ENCODE measurements at places on chromosomes 12 and 14. TPM values are rescaled to one million over a fixed set of nuclear protein-coding genes. Genes with fewer than 3 reads are reported as not detected.

The SYCP3 gene
- total RNA-seq, result not detected

The PAWR gene
- total RNA-seq, result 99.4 TPM

The GPX2 gene
- total RNA-seq, result 180 TPM

The RILPL1 gene
- total RNA-seq, result 6.7 TPM

The ACSS3 gene
- total RNA-seq, result 10.3 TPM

The SLIRP gene
- not detected for total RNA-seq

The FERMT2 gene
- 74.1 TPM for total RNA-seq

The KRT6B gene
- total RNA-seq, result not detected

The HNF1A gene
- total RNA-seq, result 22.5 TPM

The RND1 gene
- total RNA-seq, result 3.3 TPM

The PLCZ1 gene
- total RNA-seq, result not detected

The ZNF740 gene
- total RNA-seq, result 21.9 TPM

The TEX52 gene
- total RNA-seq, result not detected

The PLXNC1 gene
- total RNA-seq, result 3.3 TPM

- DNase-seq, result no peak
These were observed 1.8 kb downstream of the SH2B3 start for GRCh38 chr12:111407377-111408115.

GRCh38 chr14:25122211-25122610, 72.3 kb upstream of the STXBP6 start:
- no peak for DNase-seq

- DNase-seq, result no peak
These were observed 17.2 kb downstream of the FRMD6 start for GRCh38 chr14:51668870-51669269.

DNA sequence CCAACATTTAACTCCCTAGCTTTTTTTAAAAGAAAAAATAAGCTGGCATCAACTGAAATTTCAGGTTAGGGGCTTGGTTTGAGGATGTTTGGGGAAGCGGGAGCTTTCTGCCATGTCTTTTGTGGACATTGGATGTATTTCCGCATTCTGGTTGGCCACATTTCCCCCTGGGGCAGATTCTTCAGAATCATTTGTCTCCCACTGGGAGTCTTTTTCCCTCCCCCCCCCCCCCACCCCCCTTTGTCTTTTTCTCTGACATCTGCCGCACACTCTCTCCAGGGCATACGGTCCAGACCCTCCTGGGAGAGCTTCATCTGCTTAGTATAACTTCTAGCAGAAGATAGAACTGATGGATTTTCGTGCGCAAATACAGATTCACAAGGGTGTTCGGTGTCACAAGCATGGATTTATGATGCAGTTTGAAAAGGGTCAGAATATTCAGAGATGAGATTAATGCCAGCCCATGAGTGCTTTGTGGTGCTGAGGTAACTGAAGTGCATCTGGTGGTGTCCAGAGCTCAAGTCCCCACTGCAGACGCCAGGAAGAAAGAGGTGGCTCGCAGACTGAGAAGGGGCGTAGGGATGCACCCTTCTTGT, 40.2 kb downstream of the ETV6 start:
- DNase-seq, result no peak

DNA sequence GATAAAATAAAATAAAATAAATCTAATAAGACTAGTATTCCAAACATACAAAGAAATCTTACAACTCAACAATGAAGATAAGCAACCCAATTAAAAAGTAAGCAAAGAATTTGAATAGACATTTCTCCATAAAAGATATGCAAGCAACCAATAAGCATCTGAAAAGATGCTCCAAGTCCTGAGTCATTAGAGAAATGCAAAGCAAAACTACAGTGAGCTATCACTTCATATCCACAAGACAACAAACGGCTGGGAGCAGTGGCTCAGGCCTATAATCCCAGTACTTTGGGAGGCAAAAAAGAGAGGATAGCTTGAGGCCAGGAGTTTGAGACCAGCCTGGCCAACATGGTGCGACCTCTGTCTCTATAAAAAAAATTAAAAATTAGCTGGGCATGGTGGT, 26.8 kb downstream of the ZFYVE1 start:
- no peak for DNase-seq

DNA sequence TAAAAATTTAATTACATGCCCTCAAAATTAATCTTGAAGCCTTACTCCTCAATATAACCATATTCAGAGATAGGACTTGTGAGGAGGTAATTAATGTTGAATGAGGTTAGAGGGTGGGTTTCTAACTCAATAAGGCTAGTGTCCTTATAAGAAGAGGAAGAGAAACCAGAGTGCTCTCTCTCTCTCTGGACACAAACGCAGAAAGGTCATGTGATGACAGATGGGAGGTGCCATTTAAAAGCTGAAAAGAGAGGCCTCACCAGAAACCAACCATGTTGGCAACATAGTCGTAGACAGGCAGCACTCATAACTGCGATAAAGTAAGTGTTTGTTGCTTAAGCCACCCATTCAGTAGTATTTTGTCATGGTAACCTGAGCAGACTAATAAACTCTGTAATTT, 378.5 kb upstream of the LMO3 start:
- DNase-seq, result no peak

DNA sequence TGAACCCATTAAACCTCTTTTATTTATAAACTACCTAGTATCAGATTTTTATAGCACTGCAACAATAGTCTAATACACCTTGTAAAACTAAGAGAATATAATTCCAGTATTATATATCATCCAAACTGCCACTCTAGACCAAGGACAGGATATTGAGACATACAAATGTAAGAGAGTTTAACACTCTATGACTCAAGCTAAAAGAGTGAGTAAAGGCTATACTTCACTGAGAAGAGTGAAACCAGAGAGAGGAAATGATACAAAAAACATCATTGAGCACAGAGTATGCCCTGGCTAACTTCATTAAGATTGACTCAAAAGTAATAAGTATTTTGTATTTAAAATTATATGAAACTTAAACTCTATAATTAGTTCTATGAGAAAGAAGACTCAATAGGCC, 1951.9 kb upstream of the SEL1L start:
- DNase-seq, result no peak

GRCh38 chr12:26179826-26180225, 15.5 kb upstream of the SSPN start:
- DNase-seq, result no peak

DNA sequence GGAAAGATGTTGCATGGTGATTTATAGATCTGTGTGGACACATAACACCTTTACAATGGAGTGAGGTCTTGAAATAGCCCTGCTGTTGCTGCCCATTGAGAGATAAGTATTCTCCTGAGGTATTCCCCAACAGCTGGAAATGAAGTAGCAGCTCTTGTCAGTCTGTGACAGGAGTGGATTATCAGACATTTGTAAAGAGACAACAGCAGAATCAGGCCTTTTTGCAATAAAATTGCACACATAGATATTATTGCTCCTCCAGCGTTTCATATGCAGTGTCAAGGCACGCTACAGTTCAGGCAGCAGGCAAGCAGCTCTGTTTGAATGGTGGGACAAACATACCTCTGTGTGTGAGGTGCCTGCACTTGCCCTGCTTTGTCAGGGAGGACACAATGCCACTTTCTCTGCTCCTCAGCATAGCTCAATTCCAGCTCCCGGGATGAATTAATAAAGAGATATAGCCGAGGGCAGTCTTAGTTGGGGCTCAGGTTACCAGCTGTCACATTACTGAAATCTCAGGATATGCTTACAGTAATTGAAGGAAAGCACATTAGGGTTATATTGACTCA, 49.4 kb downstream of the BICD1 start:
- DNase-seq, result no peak

- DNase-seq, result no peak
These were observed 2.2 kb downstream of the ZFP36L1 start for GRCh38 chr14:68790644-68791077.

GRCh38 chr12:26229910-26230309, 34.5 kb downstream of the SSPN start:
- no peak for DNase-seq

- peak; percentile 27 for DNase-seq
These were observed 65.0 kb downstream of the PITPNM2 start for GRCh38 chr12:123085730-123086487.

DNA sequence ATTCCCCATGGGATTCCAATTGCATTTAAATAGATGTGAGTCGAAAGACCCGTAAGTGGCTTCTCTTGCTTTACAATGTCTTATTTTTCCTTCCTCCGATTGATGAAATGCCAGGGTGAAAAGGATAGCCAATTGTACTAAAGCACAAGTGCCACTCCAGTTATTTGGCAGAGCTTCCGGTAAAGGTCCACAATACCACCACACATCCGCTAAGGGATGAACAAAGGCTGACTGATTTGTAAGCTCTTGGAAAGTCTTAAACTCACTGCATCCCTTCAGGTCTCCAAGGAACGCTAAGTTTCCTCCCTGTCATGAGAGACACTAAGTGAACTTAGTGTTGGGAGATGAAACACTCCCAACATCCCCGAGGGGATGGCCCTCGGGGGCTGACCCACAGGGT, 21.2 kb upstream of the RNASE1 start:
- no peak for DNase-seq

DNA sequence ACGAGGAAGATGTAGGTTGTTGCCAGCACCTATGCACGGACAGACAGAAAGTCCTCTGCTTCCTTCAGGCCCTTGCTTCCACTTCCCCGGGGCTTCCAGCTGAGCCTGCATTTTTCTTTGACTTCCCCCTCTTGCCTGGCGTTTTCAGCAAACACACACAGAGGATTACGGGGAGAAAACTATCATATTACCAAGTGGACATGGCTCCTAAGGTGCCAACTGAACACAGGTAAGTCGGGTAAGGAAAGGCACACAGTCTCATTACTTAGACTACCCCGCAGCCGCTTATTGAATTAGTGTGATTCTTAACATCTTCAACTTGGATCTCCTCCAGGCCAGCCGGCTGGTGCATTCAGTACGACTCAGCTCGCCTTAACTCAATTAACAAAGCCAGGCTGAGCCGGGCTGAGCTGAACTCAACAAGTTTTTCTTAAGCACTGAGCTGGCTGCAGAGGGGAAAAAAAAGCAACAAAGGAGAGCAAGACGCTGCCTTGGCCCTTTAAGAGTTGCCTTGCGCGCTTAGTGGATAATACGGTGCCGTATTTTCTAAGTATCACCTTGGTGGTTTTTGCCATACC, 19.2 kb upstream of the MAP1LC3B2 start:
- DNase-seq, result peak; percentile 38

DNA sequence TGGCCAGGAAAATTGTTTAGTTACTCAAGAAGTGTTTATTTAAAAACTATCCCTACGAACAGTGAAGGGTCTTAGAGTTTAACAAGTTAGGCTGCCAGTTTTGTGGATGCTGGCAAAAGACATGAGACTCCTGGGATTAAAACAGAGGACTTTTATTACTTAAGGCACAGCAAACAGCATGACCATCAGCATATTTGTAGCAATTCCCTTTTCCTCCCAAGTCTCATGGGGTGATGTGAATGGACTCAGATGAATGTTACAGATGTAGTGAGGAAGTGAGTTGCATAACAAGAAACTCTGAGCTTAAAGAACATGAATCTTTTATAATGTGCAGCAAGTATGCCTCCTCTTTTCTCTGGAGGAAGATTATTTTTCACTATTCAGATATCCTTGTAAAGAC, 695.8 kb downstream of the RPS29 start:
- DNase-seq, result no peak

DNA sequence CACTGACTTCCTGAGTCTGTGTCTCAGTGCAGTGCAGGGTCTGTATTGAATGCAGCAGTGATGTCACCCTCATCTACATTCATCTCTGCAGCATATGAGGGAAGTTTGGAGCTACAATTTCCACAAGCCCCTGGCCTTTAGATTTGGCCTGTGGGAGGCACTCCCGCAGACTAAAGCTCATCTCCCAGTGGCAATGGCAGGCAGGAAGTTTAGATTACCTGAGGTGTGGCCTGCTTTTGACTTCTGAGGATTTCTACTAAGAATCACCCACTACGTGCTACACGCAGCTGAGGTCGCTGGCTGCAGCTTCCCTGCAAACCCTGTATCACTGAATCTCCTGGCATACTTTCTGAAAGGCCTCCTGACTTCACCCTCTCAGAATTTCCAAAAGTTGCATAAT, 202.2 kb upstream of the PRKD1 start:
- no peak for DNase-seq

DNA sequence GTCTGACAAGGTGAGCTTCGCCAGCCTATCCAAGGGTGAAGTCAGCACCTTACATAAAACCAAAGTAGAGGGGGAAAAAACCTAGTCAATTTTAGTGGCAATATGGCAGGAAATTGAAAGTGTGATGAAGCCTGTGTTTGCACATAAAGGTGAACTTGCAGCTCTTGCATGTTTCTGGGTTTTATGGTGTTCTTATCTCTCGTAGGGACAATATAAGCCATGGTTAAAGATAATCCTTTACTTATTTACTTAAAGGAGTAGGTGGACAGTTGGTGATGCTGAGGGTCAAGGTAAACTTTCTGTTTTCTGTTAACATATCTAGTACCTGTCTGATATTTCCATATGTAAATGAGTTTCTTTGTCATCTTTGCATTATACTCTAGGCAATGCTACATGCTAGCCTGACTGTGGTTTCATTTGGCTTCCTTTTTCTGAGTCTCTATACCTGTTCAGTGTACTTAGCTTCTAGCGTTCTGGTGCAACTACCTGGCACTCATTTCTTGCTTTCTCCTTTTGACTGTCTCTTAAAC, 32.8 kb downstream of the CCDC91 start:
- no peak for DNase-seq

DNA sequence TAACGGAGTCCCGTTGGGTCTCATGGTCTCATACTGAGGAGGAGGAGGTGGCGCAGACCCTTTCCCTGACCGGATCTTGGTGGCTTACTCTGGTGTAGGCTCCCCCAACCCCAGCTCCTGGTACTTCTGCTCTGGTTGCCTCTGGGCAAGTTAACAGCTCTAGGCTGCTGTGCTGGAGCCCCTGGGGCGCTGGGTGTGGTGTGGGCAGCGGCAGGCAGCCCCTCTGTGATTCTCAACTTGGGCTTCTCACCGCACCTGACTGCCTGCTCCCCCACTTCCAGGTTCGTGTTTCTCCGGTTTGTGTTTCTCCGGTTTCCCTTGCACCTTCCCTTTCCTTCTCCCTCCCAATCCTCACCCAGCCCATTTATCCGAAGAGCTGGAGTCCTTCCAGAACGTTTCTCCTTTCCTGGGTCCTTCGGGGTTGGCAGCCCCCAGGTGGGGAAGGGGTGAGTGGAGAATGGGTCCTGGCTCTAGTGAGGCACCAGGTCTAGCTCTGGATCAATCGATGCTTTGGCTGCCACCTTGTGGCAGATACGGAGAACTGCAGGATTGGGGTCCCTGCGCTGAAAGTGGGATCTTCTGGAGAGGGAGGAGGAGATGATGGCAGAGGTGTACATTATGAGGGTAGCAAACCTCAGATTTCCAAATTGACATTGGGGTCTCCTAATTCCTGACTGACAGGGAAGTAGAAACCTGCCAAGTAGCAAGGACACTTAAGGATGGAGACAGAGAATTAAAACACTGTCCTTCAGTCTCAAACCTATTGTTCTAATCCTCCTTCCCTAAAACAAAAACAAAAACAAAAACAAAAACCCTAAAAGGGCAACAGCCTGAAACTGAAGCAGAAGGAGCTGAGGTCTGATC, 8.3 kb downstream of the CISTR start:
- peak; percentile 49 for DNase-seq

DNA sequence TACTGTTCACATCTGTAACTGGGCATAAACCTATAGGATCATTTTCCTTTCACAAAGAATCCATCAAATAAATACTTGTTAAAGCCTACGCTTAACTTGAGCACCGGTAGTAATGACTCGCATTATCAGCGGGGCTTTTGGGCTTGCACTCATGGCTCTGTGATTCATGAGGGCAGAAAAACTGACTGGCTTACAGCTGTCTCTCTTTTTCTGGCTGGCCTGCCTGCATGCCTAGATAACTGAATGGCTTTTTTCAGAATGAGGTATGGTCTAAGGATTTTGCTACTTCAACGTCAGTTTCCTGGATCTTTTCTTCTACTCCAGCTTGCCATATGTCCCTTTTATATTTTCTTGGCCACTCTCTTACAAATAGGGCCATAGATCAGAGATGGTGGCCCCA, 531.1 kb downstream of the NRXN3 start:
- no peak for DNase-seq
